ENCODE measurements at places on chromosomes 1 and 21. TPM values are rescaled to one million over a fixed set of nuclear protein-coding genes. Genes with fewer than 3 reads are reported as not detected.

DNA sequence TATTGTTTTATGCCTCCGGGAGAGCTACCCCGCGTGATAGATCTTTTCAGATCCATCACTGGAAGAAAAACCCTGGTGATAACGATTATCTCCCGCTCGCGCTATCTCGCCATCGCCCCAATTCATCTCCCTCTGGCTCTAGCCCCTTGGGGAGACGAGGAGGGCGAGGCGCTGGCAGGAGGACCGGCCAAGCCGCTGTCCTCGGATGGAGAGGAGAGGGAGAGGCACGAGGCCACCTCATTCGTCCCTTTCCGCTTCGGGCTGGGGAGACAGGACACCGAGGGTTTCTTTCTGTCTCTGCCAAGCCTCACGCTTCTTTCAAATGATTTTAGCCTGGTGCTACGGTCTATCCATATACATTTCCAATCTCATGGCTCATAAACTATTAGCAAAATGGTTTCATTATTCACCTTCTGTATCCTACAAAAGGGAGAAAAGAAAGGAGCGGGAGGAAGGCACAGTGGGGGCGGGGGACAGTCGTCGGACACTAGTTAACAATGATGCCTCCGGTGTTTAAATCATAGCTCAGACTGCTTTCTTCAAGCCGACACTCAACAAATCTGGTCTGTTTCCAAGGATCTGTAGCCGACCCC lies 415.0 kb upstream of the ESRRG start:
- no peak for DNase-seq

DNA sequence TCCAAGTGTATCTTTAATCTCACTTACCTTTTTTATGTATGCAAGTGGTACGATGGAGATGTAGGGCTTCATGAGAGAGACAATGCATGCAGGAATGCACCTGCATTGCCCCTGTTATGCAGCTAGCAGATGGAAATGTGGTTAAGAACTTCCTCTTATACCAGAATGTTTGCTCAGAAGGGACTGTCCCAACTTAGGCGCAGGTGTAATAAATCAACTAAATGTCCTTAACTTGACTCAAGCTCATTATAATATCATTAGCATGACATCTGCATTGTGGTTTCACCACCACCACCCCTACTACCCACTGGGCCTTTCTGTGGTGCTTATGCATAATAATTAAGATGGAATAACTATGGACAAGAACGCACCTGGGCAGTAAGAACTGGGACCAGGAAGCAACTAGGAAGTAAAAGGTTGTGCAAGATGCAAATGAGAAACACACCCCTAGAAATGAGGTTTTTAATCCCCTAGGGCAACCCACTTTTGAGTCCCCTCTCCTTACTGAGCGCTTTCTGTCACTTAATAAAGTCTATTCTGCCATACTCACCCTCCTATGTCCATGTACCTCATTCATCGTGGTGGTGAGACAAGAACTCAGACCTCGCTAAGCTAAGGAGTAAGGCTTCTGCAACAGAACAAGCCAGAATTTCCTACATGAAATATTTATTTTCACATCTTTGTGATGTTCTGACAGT lies 1103.3 kb upstream of the B3GALT2 start:
- no peak for DNase-seq

DNA sequence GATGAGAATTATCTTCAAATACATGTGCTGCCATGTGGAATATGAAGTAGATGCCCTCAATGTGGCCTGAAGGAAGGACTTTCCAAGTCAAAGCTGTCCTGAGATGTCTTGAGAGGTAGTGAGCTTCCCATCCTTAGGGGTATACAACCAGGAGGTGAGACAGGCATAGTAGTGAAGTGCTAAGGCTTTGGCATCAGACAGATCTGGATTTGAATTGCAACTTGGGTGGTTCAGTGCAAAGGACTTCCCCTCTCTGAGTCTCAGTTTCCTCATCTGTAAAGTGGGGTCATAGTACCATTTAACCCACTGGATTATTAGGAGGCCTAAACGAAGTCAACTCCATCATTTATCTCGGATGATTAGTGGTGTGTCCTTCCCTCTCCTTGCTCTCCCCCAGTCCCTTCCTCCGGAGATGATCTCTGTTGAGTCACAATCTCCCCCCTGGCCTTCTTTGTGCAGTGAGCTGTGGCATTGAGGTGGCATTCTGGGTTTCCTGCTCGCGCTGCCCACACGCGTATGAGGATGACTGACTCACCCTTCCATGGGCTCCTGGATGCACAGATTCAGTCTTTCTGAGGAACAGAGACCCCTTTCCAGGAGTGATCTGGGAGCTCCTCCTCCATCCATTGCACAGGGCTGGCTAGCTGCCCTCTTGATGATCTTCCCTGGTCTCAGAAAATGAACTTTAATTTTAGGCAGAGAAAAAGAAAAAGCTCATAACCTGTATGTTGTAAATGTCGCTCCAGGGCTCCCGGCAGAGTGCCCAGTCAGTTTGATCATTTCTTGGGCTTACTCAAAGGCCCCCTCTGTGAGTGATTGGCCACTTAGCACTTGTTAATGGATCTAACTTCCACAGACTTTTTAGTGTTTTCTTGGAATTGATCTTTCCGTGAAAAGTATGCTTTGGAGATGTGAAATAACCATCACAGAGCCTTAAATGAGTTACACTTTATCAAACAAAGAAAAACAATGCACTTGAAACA lies 354.6 kb downstream of the PTPRU start:
- peak; percentile 65 for DNase-seq

DNA sequence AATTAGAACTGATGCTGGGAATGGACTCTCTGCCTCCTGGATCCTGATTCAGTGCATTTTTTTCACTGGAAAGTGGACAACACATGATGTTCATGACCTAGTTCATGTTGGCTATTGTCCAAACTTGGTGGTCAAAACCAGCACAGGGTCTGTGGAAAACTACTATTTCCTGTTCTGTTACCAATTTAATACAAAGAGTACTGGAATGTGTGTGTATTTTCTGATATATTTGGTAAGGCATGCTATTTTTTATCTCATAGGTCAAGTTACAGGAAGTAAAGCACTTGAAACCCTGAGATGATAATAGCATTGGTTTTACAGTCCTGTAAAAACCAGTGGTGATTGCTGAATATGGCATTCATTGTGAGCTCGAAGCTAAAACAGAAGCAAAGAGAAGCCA lies 89.9 kb downstream of the SGIP1 start:
- peak; percentile 46 for DNase-seq

GRCh38 chr1:155893389-155894142 lies 17.6 kb downstream of the RIT1 start:
- peak; percentile 93 for DNase-seq

DNA sequence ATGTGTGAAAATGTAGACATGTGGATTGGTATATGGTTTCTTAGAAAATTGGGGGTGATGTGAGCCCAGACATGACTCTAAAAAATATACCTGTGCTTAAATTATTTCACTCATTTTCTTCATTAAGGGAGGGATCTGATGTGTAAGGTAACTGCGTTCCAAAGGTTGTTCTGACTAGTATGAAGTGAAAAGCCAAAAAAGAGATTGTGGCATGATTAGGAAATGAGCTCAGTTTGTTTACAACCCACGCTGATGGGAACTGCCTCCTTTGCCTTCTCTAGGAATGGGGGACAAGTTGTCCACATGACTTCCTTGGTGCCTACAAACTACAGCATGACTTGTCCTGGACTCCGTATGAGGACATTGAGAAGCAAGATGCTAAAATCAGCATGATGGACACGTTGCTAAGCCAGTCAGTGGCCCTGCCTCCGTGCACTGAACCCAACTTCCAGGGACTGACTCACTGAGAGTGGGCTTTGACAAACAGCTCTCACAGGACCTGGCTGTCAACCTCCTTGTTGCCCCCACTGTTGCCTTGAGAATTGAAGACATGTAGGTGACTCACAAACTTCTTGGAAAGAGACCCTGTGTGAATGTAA lies 8.0 kb downstream of the C1orf50 start:
- no peak for DNase-seq

DNA sequence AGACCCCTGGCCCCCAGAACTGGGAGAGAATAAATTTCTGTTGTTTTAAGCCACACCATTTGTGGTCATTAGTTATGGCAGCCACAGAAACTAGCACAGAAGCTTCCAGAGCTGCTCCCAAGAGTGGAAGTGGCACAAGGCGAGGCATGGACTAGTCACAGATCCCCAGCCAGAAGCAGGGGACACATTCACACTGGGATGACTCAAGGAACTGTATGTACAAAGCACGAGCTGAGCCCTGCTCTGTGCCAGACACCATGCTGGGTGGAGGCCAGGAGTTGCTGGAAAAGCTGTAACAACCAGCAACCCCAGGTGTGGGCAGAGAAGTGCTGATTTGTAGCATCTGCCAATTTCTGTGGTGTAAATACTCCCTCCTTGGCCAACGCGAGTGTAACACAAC lies 55.6 kb downstream of the TCP10L start:
- no peak for DNase-seq

DNA sequence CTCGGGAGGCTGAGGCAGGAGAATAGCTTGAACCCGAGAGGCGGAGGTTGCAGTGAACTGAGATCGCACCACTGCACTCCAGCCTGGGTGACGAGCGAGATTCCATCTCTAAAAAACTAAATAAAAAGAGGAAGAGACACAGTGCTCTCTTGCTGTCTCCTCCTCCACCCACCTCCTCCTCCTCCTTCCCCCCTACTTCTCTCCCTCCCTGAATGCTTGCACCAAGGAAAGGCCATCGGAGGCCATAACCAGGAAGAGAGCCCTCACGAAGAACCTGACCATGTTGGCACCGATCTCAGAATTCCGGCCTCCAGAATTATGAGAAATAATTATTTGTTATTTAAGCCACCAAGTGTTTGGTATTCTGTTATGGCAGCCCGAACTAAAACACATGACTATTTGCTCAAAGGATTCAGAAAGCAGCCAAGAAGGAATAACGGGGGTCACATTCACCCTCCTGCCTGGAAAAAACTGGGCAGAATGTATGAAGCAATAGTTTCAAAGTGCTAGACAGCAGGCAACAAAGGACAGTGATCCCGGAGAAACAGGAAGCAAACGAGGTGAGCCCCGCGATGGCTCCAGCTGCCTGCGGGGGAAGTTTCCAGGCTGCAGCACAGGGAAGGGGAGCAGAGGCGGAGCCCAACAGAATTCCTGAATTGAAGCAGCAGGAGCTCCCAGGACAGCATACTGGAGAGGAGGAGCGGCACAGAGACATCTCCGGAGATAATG lies 35.8 kb downstream of the LDLRAD1 start:
- peak; percentile 68 for DNase-seq

DNA sequence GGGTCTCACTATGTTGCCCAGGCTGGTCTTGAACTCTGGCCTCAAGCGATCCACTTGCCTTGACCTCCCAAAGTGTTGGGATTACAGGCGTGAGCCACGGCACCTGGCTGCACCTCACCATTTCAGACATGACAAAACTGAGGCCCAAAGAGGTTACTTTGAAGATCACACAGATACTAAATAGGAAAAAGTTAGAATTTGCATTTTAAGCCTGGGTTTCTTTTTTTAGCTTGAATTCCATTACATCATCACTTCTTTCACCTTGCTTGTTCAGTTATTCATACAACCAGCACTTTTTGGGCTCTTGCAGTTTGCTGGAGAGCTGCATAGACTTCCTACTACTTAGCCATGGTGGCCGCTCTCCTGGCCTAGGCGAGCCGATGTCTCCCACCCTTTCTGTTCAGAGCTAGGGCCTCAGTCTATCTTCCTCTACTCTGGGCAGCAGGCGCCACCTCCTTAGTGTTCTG lies 16.3 kb upstream of the CD2 start:
- DNase-seq: no peak

DNA sequence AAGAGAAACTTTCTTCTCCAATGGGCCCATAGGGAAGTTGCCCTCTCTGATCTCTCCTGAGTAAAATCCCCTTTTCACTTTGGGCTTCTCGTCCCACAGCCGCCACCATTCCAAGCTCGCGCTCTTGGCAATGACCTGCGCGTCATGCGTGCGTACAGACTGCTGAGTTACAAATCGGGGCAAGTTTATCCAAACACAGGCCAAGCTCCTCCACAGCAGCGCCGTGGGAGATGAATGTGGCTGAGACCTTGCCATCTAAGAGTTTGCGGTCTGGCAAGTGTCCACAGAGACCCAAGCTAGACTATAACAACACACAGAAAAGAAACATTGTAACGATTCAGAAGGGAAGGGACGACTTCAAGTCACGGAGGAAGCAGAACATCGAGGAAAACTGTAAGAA lies 116.3 kb upstream of the SOD1 start:
- no peak for DNase-seq

GRCh38 chr1:193785850-193786420 lies 599.5 kb upstream of the B3GALT2 start:
- DNase-seq: no peak

- DNase-seq: no peak
Observed at GRCh38 chr1:231757101-231757404, 130.5 kb downstream of the DISC1 start.

The PTGFRN gene
- 25.7 TPM for total RNA-seq

Measured in GM23248 (cell line).